ENCODE measurements at places on chromosomes 7 and 10.
A peak's percentile ranks its signal among the peaks of the same experiment; 100 is the strongest.

- no peak for DNase-seq
These were observed 168.9 kb upstream of the SH2B2 start for GRCh38 chr7:102117743-102118142.

DNA sequence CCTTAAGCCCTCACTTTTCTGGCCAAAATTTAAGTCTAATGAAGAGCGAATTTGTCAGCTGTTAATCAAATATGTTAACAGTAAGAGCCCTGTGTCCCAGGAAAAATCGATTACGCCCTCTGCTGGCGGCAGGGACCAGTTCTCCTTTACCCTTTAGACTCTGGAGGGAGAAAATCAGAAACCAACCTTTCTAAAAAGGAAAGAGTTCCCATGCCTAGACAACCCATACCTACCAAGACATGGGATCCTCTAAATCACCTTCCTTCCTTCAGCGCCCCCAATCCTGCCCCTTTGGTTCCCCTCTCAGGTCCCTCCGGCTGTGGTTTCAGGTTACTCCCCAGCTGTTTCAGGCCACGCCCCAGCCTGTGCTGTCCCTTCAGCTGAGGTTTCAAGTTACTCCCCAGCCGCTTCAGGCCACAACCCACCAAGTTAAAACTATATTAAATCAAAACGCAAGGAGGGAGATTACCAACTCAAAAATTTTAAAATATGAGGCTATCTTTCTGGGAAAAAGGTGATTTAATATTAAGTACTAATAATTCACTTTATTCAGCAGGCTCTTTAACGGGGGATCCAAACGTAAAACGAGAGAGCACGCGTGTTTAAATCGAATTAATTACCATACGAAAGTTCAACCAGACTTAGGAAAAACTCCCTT is 1.4 kb upstream of the AKR1B15 start:
- DNase-seq = peak; percentile 38

DNA sequence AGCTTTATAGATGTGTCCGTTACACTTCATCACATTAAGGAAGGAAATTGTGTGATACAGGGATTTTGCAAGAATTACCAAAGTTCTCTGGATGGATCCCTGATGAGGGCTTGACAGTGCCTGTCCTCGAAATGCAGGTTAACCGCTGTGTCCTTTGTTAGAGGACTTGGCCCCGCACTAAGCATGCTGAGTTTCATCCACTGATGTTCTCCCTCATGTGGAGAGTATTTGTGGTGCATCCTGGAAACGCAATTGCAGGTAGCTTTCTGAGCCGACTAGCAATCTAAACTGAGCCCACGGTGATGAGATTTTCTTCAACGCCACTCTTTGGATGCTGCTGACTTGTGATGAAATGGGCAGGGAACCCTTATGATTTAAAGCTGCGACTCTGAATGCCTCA is 71.9 kb upstream of the STK17A start:
- no peak for DNase-seq

GRCh38 chr10:96843823-96844222 is 11.7 kb downstream of the LCOR start:
- no peak for DNase-seq
